HuH-7.5 (cell line): ENCODE measurements at places on chromosomes 12 and 14.

- DNase-seq: no peak
These were observed 248.9 kb upstream of the TMEM132C start for GRCh38 chr12:128018067-128018466.

DNA sequence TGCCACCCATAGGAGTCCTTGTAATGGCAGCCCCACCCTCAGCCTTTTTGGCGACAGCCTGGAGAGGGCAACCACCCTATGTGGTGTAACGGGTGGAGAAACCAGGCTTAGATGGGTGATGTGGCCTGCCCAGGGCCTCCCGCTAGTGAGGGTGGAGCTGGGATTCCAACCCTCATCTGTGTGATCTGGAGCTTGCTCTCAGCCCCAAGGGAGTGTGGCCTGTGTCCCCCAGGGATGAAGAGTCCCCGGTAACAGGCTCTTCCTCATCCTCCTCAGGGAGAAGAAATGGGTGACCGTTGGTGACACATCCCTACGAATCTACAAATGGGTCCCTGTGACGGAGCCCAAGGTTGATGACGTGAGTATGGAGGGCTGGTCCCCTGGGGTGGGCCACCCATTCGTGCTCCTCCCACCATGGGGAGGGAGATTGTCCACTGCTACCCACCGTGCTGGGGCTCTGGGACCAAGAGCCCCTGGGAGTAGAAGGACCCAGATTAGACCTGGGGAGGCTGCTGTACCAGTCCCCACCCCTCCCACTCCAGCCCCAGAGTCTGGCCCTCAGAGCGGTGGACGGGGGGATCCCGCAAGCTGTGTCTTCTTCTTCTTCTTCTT lies 8.8 kb downstream of the BCL7A start:
- DNase-seq: no peak

- no peak for DNase-seq
These were observed 206.4 kb downstream of the ERC1 start for GRCh38 chr12:1197264-1198018.

DNA sequence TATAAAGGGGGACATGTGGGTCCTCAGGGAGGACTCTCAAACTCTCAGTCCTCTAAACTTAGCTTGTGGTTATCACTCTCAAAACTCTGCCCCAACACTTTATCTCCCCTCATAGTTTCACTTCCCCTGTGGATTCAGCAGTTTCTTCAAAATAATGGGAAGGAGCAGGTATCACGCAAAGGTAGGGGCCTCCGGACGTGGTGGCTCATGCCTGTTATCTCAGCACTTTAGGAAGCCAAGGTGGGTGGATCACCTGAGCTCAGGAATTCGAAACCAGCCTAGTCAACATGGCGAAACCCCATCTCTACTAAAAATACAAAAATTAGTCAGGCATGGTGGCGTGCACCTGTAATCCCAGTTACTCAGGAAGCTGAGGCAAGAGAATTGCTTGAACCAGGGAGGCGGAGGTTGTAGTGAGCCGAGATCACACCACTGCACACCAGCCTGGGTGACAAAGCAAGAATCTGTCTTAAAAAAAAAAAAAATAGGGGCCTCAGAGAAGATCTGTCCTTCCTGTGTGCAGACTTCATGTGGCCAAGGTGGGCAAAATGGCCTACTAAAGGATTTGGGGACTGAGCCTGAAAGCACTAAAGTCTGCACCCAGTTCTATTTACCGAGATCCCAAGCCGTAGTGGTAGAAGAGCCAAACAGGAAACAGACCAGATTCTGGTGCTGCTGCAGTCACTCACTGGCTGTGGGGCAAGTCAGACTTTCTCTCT lies 6.4 kb downstream of the ITGB7 start:
- no peak for DNase-seq

GRCh38 chr12:78994168-78994791 lies 129.7 kb downstream of the SYT1 start:
- no peak for DNase-seq

DNA sequence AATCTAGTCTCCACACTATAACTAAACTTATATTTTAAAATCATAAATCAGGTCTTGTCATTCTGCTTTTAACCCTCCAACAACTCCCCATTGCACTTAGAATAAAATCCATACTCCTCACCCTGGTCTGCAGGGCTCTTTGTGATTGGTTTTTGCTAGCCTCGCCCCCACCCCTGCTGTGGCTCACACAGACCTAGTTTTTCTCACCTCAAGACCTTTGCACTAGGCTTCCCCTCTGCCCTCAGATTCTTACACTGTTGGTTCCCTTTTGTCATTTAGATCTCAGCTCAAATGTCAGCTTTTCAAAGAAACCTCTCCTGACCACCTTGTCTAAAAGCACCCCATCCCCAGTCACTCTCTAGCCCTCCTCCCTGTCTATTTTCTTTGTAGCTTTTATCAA lies 10.7 kb upstream of the LHX5 start:
- no peak for DNase-seq

- no peak for DNase-seq
These were observed 27.1 kb upstream of the COL2A1 start for GRCh38 chr12:48031135-48031960.

DNA sequence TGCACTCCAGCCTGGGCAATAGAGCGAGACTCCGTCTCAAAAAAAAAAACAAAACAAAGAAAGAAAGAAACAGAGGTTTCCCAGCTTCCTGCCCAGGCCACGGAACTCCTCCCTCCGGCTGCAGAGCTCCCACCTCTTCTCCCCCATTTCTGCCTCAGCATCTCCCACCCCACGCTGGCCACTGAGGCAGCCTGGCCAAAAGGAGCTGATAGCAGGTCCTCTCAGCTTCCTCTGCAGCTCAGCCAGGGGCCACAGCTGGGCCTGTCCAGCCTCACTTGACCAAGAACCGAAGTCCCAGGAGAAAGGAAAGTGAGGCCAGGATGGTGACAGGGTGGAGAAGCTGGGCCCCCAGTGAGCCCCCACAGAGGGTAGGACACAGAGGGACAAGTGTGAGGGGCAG lies 33.4 kb upstream of the CD9 start:
- DNase-seq: no peak

- DNase-seq: no peak
These were observed 678.6 kb downstream of the TMTC2 start for GRCh38 chr12:83365317-83365716.

DNA sequence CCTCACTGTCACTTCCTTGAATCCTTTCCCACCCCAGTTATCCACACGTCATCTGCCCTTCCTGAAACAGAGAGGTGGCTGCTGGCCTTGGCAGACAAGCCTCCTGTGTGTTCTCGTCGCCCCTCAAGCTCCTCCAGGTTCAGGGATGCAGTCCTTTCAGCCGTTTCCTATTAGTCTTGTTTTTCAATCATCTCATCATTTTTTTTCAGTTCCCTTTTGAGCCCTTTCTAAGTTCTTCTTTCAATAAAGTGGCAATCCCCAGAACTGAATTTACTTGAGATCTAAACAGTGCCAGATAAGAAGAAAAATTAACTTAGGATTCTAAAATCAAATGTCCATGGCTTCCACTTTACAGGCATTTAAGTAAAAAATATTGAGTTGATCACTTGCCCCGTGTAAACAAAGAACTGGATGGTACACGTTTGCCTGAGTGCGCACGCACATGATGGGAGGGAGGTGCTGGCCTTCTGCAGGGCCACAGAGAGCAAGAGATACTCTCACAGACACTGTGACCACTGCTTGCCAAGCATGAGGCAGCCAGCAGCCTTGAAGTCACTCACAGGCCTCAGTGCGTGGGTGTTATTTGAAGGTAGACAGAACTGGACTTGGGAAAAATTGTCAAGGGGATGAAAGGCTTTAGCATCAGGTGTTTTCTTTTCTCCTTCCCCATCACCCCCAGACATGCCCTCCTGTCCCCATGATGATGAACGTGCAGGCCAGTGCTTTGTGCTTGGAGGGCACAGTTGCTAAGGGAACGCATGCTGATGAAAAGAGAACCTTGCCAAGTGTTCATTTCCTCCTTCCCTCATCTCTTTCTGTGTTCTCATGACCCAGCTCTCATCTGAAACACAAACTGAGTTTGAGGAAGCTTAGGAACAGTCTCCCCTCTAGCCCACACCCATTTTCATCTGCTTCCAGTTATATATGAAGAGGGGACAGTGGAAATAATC lies 408.3 kb downstream of the EGLN3 start:
- DNase-seq: no peak

GRCh38 chr14:103805708-103806107 lies 41.7 kb downstream of the PPP1R13B start:
- no peak for DNase-seq

DNA sequence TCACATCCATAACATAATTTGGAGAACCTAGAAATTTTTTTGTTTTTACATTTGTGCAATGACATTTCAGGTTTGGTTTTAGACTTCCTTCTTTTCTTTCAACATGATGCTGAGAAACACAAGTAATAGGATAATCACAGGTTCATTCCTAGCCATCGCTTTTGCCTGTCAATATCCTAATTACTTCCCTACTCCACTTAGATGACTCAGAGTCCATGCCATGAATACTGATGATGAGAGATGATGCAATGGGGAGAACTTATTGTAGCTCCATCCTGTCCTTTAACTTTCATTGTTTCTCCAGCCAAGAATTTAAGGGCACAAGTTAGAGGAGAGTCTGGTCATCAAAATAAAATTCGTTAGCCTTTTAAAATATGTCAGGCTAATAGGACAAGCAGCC lies 101.3 kb downstream of the PTPRO start:
- no peak for DNase-seq

GRCh38 chr12:116060764-116061163 lies 216.7 kb downstream of the MED13L start:
- DNase-seq: no peak

GRCh38 chr12:85278598-85279448 lies 1.2 kb upstream of the ALX1 start:
- DNase-seq: no peak

- DNase-seq: no peak
These were observed 58.3 kb upstream of the DYRK2 start for GRCh38 chr12:67590149-67590790.

- no peak for DNase-seq
These were observed 54.1 kb upstream of the NUAK1 start for GRCh38 chr12:106192659-106193393.

GRCh38 chr14:42173206-42173605 lies 566.5 kb downstream of the LRFN5 start:
- DNase-seq: no peak

DNA sequence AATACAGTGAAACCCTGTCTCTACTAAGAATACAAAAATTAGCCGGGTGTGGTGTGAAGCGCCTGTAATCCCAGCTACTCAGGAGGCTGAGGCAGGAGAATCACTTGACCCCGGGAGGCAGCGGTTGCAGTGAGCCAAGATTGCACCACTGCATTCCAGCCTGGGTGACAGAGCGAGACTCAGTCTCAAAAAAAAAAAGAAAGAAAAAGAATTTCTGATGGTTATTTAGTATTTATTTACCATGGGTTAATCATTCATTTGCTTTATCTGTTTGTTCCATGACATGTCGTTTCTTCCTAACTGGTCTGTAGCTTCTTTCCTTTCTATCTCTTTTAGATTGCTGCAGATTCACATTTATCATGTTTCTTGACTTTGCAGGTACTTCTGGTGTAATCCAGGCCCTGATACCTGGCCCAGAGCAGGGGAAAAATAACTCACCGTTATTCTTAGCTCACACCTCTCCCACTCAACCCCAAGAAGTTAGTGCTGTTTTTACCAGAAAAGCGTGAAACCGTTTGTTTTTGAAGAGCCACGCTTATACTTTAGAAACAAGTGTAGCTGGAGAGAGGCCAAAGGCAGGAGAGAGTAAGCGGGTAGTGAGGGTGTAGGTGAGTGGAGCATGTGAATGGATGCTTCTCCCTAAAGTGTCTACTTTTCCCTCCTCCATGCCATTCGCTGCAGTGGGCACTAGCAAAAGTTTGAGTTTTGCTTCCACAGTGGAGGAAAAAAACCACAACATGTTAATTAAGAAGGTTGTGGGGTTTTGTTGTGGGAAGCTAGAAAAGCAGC lies 45.4 kb downstream of the SRGAP1 start:
- no peak for DNase-seq

DNA sequence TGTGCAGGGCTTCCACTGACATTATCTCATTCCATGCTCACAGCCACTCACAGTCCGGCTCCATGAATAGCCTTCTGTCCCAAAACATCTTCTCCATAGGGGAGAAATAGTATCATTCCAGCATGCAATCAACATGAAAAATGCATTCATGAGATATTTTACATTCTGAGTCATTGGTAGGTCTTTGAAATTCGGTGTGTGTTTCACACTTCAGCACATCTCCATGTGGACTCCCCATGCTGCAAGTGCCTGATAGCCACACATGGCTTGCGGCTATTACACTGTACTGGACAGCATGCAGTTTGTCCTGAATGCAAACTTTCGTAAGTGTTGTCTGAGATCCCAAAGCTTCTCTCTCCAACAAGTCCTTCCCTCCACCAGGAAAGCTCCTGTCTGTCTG lies 449.3 kb downstream of the MED13L start:
- DNase-seq: no peak

DNA sequence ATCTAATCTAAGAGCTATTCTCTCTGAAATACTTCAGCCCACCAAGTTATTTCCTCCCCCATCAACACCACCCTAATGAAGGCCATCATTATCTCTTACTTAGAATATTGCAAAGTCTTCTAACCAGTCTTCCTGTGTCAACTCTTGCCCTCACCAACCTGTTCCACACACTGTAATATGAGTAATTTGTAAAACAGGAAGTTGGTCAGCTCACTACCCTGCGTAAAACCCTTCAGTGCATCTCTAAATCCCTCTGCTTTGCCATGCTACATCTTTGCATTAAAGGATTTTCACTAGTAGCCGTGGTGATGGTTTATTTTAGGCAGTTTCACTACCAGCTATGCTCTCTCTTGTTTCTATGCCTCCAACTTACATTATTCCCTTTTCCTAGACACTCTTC lies 70.0 kb downstream of the KIF21A start:
- DNase-seq: no peak

DNA sequence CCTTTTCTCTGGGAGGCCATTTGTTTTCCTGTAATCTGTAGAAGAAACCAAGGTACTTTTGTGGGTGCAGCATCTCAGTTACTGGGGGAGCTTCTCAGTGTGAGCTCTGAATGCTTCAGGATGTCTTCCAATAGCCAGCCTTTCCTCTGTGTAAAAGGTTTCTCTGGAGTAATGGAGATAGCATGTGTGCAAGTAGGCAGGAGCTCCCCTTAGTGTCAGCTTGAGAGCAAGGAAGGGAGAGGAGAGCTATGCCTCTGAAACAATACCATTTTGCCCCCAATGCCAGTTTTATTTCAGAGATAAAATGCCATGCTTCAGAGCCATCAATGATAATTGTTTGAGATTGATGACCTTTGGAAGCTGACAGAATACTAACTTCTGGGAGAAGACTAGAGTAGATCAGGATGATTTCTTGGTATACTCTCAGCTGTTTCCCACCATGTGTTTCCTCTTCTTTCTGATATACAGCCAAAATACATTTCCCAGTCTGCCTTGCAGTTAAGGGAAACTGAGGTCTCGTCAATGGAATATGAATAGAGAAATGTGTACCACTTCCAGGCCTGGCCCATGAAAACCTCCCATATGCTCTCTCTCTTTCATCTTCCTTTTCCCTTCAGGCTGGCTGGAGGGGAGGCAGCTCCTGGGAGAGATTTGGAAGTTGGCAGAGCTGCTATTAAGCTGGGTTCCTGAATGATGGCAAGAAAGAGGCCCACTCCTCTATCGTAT lies 125.7 kb downstream of the CRADD start:
- no peak for DNase-seq

DNA sequence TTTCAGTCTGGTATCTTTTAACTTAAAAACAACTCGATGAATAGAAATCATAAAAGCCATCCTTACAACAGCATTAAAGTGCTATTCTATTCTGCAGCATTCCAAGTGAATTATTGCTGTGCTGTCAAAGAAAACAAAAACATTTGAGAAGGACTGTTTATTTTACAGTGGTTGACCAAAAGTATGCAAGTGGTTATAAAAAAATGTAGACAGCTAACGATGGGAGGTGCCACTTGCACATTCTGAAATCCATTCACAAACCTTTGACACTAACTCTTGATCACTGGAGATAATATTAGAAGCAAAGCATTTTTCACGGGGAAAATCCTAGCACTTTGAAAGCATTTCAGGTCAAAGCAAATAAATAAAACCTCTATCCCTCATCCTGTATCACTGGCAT lies 55.6 kb downstream of the HMGA2 start:
- no peak for DNase-seq
